Stimulated activated CD4-positive, alpha-beta T cell treated with anti-CD3 and anti-CD28 coated beads, Interleukin-12 subunit alpha, Interleukin-12 subunit beta, amount 100 ng/mL, for 24 hours (primary cell): ENCODE measurements at places on chromosomes 3 and 15.

GRCh38 chr3:58235970-58236369 is 1.6 kb upstream of the ABHD6 start:
- DNase-seq = no peak

DNA sequence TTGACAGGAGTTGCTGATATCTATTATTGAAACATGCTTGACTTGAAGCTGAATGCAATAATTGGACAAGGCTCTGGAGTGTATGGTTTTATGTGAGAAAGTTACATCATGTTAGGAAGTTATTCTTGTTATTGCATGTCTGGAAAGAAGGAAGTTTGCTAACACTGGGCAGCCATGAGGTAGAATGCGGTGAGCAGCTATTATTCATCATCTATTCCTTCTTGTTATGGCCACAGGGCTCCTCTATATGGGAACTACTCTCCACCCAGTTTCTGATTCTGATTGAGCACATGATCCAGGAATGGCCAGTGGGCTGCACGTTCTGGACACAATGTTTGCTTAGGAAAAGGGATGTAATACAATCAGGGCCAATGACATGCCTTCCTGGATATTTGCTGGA is 37.8 kb upstream of the SCN5A start:
- DNase-seq = no peak

GRCh38 chr15:38795471-38796245 is 231.0 kb upstream of the RASGRP1 start:
- DNase-seq = no peak

DNA sequence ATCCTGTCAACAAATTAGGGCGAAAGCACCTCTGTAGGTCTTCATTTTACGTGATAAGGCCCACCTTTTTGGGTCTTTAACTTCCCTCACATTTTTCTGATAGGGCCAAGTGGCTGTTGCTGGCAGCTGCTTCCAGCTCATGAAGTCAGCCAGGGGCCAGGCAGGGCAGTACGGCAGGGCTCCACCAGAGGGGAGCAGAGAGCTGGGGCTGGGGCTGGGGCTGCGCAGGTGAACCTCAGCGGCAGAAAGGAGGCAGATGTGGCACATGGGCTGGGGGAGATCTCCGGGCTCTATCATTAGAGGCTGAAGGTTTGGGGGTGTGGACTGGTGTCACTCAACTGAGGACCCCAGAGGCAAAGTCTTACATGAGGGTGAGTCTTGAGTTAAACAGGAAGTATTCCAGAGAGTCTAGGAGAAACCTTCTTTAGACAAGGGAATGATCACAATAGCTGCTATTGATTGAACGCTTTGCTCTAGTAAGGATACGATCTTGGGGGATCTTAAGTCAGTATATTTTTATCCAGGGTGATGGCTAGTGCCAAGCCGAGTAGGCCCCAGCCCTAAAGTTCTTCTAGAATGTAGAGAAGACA is 62.8 kb upstream of the MEX3B start:
- DNase-seq = peak; percentile 48

DNA sequence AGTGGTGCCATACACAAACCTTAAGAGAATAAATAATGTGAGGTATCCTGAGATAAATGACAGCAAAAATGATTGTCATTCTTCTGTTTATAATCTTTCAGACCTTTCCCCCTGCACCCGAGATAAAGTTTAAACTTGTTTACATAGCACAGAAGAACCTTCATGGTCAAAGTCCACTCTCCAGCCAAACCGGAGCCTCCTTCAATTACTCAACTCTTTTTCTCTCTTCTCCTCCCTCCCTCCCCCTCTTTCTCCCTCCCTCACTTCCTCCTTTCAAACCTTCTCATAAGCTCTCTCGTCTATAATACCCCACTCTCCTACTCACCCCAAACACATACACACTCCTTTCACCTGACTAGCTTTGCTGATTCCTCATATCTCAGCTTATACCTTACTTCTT is 198.9 kb downstream of the EFHB start:
- no peak for DNase-seq

DNA sequence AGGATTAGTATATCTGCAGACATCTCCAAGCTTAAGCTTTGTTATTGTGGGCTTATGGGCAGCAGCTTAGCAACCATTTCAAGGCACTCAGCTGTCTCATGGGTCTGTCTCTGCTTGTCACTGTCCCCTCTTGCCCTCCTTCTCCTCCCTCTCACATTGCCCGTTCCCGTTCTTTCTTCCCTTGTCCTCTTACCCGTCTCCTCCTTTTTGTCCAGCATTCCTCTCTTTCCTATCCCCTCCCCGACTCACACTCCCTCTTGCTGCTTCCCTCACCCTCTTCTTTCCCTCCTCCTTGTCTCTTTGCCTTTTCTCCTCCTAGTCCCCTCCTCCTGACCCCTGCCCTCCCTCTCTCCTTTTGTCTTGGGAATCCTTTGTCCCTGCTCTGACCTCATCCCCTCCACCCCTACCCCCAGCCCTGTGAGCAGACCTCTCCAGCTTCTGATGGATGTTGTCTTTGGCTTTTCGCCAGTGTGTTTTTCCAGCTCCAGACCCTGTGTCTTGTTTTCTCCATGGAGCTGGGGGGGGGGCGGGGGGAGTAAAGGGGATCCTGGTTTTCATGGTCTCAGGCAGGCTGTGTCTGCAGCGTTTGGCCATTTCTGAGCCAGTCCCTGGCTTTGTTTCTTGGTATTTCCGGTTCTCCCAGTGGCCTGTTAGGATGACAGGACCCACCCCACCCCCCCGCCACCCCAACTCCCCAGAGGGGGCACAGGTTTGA is 47.9 kb upstream of the TRAK1 start:
- no peak for DNase-seq

DNA sequence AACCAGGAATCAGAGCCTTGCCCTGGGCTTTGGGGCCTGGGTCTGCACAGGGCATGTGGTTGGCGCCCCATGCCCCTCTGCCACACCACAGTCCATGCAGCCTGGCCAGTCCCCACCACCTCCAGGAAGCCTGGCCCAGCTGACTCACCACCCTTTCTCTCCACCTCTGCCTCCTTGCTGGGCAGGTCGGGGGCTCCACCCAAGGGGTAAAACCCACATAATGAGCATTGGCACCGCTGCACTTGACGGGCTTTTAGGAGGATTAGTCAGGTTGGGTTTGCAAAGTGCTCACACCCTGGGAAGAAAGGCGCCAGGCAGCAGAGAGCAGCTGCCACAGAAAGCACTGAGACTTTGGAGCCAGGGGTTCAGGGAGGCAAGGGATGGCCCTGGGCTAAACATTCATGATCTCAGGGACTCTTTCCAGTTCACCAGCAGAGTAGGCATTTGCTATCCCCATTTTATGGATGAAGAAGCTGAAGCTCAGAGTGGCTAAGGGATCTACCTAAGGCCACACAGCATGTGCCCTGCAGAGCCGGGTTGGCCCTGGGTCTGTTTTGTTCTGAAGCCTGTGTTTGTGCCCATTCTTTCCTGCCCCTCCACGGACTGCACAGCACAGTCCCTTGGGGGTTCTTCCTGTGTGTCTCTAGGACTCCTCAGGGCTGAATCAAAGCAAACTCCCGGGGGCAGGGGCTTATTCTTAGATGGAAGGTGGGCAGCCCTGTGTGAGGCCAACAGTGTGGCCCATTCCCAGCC is 113.4 kb downstream of the ETFA start:
- DNase-seq = no peak

- no peak for DNase-seq
Observed at GRCh38 chr3:52010431-52010830, 14.7 kb upstream of the RPL29 start.

DNA sequence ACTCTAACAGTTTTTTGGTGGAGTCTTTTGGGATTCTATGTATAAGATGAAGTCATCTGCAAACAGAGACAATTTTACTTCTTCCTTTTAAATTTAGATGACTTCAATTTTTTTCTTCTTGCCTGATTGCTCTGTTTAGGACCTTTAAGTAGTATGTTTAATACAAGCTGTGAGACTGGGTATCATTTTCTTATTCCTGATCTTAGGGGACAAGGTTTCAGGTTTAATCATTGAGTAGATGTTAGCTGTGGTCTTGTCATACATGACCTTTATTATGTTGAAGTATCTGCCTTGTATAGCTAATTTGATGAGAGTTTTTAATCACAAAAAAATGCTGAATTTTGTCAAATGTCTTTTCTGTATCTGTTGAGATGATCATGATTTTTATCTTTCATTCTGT is 20.6 kb downstream of the GRM2 start:
- no peak for DNase-seq

GRCh38 chr3:38260474-38260873 is 5.1 kb upstream of the SLC22A13 start:
- no peak for DNase-seq

DNA sequence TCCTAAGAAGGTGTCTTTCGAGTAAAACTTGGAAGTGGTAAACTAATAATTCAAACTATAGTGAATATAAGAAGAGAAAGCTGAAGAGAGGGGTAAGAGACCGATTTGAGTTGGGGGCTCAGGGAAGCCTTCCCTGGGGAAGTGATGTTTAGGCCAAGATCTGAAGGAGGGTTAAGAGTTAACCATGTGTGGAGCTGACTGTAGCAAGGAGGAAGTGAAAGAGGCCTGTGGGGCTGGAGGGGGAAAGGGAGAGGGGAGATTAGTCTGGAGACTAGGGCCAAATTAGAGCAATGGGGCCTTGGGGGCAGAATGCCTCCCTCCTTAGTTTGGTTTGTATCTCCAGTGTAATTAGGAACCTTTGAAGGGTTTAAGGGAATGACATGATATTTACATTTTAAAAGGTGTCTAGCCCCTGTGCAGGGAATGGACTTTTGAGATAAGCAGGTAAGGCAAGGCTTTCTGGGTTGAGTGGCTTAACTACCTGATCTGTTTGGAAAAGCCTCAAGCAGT is 2.2 kb downstream of the ZNF592 start:
- DNase-seq = no peak

DNA sequence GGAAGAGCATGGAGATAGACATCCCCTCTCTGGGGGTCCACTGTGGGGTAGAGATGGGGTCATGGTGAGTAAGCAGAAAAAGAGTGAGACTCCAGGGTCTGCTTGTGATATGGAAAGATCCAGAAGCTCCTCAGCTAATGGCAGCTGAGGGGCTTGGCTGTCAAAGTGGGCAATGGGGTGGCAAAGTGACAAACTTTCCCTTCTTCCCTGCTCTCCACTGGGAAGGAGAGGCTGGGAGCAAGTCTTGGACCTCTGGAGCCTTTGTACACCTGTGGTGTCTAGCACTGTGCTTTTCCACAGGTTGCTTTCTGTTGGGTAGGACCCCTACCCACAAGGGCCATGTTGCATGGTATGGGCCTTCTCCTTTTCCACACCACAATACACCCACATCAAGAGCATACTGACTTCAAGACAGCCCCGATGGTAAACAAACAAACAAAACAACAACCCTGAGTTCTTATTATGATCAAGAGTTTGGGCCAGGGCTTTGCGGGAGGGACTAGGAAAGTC is 3.5 kb downstream of the ITGA11 start:
- DNase-seq = no peak

DNA sequence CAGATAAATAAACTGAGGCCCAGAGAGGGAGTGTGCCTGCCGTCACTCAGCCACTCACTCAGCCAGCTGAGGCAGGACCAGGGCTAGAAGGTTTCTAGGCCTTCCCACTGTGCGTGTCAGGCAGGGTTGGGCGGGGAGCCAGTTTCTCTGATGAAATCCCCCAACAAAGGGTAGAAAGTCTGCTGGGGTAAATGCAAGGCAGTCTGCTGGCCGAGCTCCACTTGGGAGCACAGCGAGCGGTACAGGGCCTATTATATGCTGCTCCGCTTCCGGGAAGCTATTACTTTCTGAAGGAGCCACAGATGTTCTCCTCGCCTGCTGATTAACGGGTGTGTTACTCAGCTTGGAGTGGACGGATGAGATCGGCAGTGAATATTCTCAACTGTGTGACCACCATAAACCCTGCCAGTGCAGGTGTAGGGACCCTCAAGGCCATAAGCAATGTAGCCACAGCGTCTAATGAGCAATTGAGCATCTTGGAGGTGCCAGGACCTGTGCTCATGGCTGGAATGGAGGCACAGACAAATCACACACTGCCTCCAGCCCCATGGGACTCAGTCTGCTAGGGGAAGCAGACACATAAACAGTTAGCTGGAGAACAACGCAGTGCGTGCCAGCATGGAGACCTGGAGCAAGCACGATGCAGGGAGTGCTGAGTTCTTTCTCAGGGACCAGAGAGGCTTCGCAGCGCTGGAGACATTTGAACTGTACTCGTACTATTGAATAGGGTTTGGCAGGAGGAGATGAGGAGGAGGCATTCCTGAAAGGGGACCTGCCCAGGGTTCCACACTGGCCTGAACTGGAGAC is 42.1 kb downstream of the CORO2B start:
- DNase-seq = no peak

DNA sequence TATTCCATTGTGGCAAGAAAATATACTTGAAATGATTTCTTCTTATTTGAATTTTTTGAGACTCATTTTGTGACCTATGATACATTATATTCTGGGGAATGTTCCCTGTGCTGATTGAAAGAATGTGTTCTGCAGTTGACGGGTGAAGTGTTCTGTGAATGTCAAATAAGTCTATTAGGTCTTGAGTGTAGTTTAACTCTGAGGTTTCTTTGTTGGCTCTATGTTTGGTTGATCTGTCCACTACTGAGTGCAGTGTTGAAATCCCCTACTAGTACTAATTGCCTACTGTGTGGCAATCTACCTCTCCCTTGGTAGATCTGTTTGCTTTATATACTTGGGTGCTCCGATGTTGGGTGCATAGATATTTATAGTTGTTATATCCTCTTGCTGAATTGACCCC is 46.3 kb upstream of the VEPH1 start:
- DNase-seq = no peak

- DNase-seq = no peak
Observed at GRCh38 chr3:78666470-78666800, 1101.4 kb downstream of the ROBO1 start.

DNA sequence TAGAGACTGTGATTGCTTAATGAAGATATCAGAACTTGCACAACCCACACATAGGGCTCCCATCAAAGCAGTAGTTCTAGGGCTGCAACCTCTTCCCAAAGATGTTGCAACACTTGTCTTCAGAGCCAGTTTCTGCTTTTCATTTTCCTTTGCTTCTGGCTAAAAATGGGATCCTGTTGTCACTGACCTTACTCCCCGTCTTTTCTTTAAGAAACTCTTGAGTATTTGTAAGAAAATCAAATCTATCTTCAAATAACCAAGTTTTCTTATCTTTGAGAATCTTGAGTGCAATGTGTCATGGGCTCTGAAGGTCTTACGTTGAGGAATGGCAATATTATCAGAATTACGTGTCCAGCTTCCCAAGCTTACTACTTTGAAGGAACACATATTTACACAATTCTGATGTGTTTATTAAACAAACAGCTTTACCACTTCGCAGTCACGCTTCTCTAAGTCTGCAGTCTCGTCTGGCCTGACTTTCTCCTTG is 24.1 kb downstream of the CACNA1D start:
- no peak for DNase-seq

GRCh38 chr3:133475245-133476010 is 75.6 kb downstream of the BFSP2 start:
- no peak for DNase-seq
